Activated T-helper 2 cell treated with anti-CD3 and anti-CD28 coated beads, Interferon-gamma antibody, Interleukin-2, Interleukin-4, amounts not matched to agents 10 μg/mL and 5 μg/mL and 100 μg/mL, durations not matched to agents 14 hours and 24 hours and 36 hours (primary cell): ENCODE measurements at places on chromosomes 3 and 15.
A peak's percentile ranks its signal among the peaks of the same experiment; 100 is the strongest.

DNA sequence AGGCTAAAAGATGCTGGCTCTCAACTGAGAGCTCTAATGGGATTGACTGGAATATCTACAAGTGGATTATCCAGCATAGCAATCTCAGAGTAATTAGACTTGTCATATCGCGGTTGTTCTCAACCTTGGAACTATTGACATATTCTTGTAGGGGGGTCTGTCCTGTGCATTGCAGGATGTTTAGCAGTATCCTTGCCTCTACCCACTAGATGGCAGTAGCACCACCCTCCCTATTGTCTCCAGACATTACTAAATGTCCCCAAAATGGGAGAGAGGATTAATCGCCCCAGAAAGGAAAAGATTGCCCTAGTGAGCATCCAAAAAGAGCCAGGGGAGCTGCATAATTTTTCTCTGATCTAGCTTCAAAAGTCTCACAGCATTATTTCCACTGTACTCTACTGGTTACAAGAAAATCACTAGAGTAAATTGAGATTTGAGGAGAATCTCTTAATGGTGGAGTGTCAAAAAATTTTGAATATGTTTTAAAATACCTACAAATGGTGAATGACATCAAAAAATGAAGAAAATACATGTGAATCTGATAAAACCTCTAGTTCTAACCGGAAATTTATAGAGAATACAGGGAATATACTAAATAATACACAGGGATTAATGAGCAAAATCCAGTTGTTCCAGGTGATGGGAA lies 388.2 kb upstream of the AGTR1 start:
- DNase-seq = no peak

- DNase-seq = no peak
These were observed 166.2 kb upstream of the TBC1D5 start for GRCh38 chr3:17908399-17909191.

- no peak for DNase-seq
These were observed 99.1 kb downstream of the SSR3 start for GRCh38 chr3:156455839-156456238.

GRCh38 chr15:40037721-40038120 lies 1.3 kb downstream of the SRP14 start:
- no peak for DNase-seq

GRCh38 chr3:157160658-157161424 lies 894 bp upstream of the CCNL1 start:
- no peak for DNase-seq

DNA sequence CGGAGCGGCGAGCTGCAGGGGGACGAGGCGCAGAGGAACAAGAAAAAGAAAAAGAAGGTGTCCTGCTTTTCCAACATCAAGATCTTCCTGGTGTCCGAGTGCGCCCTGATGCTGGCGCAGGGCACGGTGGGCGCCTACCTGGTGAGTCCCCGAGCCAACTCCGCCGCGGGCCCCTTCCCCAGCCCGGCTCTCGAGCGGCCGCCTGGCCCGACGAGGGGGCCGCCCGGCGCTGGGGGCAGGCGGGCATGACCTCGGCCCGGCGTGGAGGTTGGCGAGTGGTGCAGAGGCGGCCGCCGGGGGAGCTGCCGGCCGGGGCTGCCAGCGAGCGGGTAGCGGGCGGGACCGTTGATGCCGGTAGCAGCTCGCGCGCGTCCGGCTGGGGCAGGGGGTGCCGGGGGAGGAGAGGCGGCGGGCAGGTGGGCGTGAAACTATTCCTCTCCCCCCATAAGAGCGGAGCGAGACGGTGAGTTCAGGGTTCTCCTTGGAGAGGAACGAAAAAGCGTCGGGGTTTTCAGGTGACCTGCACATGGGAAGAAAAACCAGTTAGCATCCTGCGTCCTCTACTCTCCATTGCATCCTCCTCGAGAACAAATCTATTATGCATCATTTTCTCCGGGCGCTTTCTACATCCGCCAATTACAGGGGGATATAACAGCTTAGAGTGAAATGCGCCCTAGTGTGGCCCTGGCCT lies 585 bp downstream of the SLCO3A1 start:
- DNase-seq = peak; percentile 44

DNA sequence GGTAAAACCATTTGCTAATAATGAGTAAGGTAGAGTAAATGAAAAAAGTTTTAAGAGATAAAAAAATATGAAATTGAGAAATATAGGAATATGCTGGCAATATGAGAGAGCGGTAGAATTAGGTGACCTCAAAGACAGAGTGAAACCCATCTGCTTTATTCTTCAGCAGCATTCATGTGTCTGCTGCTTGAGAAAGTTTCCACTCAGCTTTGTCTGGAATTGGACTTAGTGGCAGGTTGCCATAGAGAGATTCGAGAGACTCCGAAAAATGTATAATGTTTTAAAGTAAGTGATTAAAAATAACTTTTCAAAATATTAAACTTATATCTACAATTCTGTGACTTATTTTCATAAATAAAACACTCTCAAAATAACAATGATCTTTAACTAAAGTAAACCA lies 5.0 kb downstream of the SUCNR1 start:
- DNase-seq = no peak
